ENCODE measurements at places on chromosomes 2 and 18.

- DNase-seq, result no peak
These were observed 73.2 kb downstream of the BCL11A start for GRCh38 chr2:60480089-60480773.

- DNase-seq, result no peak
These were observed 207.4 kb upstream of the NRP2 start for GRCh38 chr2:205474741-205475415.

GRCh38 chr2:230000118-230000841 is 68.4 kb downstream of the SLC16A14 start:
- no peak for DNase-seq

GRCh38 chr2:222301053-222301795 is 2.4 kb upstream of the PAX3 start:
- no peak for DNase-seq

- no peak for DNase-seq
These were observed 50.6 kb upstream of the DCC start for GRCh38 chr18:52289392-52289791.

GRCh38 chr2:16664809-16665747 is 556 bp downstream of the CYRIA start:
- no peak for DNase-seq

DNA sequence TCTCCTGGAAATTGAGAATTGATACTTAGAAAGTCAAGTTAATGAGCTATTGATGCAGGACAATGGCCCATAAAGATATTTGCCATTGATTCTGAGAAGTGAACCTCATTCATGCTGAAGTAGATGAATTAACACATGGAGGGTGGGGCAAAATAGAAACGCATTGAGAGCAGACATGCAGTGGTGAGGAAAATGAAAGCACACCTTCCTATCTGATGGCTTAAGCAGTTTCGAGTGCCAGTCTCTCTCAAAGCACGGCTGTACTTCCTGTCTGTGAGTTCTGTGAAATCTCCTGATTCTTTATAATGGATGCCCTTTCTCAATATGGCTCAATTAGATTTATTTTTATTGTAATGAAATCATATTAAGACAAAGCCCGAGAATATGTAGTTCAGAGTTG is 247.0 kb downstream of the TMX3 start:
- no peak for DNase-seq

DNA sequence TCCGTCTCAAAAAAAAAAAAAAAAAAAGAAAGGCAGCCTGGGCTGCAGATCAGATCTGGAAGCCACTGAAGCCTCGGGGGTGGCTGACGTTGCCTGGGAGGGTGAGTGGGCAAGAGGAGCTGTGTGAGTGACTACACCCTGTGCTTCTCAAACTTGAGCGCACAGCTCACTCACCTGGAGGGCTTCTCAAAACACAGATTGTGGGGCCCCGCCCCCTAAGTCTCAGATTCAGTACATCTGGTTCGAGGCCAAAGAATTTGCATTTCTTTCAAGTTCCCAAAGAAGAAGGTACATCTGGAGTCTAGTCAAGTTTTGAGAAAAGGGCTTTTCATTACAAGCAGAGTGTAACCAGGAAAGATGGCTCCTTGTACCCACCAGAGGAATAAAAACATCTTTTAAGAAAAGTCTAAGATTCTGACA is 97.7 kb upstream of the CAB39 start:
- no peak for DNase-seq

DNA sequence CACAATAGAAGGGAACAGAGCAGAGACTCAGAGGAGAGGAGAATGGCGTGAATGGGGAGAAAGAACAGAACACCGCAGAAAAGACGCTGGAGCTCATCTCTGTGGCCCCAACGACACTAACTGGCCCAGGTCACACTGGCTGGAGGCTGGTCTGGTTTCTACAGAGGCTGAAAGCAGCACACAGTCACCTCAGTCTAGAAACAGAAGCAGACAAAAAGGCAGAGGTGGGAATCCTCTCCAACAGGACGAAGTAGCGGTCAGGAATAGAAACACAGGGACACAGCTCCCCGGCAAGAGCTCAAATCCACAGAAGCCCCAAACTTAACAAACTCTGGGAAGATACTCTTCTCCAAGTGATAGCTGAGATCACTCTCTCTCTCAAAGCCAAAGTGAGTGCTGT is 9.2 kb downstream of the SLC66A2 start:
- DNase-seq, result no peak

- DNase-seq, result no peak
These were observed 16.3 kb upstream of the ARHGEF4 start for GRCh38 chr2:130820279-130820861.

GRCh38 chr2:27959496-27959895 is 69.0 kb downstream of the BABAM2 start:
- DNase-seq, result peak; percentile 43

- no peak for DNase-seq
These were observed 2.1 kb downstream of the KHK start for GRCh38 chr2:27088634-27089033.

DNA sequence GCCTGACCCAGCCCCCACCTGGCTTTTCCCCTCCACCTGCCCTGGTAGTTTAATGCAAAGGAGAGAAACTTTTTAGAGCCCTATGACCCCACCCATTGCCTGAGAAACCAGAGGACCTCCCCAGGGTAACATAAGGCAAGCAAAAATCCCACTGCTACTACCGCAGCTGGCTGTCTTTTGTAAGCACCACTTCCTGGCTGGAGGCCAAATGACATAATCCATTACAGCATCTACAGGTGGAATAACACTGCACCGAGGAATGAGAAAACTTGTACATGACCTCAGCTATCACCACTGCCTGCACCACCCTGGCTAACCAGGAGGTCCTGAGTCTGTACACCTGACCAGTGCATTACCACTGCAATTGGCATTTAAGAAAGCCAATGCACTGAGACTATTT is 149.6 kb upstream of the GALNT5 start:
- DNase-seq, result peak; percentile 11

GRCh38 chr2:888906-889566 is 61.6 kb upstream of the SNTG2 start:
- DNase-seq, result no peak

- DNase-seq, result no peak
These were observed 85.5 kb downstream of the AGPS start for GRCh38 chr2:177478029-177478428.

DNA sequence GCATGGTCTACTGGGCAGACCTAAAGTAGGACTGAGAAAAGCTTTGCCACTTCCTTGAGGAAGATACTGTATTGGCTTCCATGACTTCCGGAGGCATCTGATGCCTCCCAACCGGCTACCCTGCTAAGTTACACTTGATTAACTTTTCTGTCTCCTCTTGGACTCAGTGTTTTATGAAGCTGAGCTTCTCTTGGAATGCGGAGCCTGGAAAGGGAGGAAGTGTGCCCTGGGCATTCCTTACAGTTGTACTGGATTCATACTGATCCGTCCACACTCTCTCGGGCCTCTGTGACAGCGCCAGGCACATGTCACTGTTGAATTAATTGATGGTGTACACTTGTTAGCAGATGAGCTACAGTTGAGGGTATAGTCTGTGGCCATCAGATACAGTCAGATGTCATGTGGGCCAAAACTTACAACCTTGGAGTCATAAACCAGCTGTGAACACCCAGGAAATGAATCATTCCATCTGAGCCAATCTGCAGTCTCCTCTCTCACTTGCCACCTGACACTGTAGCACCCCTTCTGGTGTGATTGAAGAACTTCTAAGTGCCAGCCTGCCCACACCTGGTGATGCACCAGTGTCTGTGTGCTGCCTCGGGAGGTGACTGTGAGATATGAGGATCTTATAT is 122.5 kb downstream of the FHOD3 start:
- DNase-seq, result no peak

DNA sequence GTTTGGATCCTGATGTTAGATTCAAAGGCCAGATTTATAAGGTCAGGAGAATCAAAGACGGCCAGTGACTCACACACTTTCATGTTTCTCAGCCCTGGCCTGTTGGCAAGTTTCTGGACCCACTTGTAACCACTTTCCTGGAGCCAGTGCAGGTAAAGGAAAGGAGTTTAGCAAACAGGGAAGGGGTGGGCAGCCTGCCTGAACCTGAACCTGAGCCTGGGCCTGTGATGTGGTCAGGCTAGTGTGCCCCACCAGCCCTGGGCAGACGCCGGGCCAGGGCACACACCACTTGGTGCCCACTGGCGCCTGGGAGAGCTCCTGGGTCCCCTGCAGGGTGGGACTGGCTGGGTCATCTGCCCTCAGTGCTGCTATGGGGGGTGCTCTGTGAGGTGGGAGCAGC is 100.5 kb upstream of the SPRED2 start:
- no peak for DNase-seq

DNA sequence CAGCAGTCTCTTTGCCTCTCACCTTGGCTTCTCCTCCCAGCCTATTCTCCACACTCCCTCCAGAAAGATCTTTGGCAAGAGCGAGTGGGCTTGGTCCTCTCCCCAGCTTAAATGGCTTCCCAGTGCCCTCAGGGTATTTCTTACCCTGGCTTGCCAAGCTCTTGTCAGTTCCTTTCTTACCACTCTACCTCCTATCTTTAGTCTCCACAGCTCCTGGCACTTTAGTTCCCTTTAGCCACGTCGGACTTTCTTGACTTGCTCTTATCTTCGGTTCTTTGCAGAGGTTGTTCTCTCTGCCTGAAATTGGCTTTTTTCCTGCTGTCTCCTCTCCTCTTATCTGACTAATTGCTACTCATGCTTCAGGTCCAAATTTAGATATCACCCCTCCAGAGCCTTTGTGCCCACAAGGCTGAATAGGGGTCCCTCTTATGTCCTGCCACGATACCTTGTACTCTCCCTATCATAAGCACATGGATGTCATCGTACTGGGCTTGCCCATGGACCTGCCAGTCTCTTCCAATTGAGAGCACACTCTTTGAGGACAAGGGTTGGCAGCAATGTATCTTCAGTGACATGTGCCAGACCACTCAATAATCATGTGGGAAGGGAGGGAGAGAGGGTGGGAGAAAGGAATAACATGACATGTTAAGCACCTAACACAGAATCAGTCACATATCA is 131.7 kb upstream of the CTAGE1 start:
- DNase-seq, result no peak

DNA sequence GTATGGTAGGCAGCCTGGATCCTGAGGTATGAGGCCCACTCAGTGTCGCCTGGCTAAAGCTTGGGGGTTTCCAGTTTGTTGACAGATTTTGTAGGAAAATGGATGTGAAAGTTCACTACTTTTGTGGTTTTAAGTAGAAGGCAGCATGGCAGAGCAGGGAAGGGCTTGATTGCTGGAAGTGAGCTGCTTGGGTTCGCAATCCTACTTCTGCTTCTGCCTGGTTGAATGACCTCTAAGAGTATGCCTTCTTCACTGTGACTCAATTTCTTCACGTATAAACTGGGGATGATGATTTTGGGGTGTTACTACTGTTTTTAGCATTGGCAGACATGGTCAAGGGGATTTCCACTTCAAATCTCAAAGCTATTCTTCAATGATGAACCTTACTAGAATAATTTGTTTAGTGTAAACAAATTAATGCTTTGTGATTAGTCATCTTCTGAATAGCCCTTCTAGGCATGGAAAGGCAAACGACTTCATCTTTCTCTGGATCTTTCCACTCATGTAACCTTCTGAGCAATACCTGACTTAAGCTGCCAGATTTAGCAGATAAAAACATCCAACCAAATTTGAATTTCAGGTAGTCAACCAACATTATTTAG is 13.2 kb downstream of the BMP10 start:
- no peak for DNase-seq

DNA sequence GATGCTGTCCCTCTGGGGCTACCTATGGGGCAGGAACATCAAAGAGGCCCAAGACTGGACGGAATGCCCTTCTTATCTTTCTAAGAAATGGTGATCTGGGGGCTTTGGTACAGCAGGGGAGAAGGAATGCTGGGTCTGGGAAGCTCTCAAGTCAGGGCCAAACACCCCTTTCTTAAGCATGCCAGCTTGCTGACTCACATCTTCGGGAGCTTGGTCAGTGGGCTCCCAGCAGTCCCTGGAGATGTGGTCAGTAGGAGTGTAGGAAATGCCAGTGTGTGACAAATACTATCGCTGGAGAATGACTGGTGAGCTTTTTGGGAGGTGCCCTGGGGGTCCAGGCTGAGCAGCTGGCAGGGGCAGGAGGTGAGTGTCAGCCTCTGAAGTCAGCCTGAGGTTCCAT is 105.0 kb upstream of the CDC42EP3 start:
- DNase-seq, result peak; percentile 77

DNA sequence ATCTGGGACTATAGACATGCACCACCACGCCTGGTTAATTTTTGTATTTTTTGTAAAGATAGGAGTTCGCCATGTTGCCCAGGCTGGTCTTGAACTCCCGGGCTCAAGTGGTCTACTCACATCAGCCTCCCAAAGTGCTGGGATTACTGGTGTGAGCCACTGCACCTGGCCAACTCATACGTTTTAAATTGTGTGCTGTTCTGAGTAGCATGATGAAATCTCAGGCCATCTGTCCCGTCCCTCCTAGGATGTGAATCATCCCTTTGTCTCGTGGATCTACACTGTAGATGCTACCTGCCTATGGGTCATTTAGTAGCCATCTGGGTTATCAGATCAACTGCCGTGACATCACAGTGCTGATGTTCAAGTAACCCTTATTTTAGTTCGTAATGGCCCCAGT is 38.5 kb upstream of the RMP24 start:
- no peak for DNase-seq

DNA sequence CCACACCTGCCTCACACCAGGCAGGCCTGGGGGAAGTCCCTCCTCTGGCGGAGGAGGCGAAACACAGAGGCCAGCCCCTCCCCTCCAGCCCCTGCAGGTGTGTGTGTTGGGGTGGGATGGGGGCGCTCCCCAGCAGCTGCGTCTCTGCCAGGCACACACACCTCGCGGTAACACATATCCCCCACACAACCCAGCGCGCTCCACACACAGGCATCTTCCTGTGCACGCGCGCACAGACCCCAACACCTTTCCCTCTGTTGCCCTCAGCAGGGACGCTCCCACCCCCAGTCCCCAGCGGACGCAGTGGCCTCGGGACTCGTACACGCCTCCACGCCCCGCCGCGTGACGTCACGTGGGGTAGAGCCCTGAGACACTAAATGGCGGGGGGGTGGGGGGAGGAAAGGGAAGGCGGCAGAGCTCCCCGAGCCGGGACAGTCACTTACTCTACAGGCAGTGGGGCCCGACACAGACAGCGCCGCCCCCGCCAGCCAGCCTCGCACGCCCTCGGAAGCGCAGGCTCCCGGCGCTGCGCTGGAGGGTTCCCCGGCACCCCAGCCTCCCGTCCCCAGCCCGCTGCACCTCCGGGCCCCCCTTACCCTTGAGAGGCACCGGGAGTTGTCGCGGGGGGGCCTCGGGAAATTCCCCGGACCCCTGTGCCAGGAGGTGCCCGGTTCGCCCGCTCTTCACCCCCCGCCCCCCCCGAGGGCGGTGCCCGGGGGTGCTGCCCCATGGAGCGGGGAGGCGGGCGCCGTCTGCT is at the start of gene WNT10A:
Gene WNT10A, plus strand, starts transcription at position 751 of the 757 bp plus-strand sequence. CDS start 144 bp downstream, outside the sequence.
- DNase-seq, result no peak

DNA sequence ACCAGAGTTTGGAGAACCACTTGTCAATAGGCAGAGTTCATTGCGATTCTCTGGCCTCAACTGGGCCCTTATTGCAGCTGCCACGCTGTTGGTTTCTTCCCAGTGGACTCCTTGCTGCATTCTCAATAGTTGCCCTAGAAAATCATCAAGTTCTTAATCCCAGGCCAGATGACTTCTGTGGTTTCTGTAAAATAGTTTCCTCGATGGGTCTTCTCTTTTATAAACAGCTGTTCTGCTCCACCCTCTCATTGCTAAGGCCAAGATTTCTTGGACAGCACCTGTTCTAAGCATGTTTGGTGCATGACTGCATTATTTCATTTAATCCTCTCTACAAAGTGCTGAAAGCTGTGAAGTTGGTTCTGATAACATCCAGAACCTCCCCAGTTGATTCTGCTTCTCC is 131.0 kb downstream of the BCL2L11 start:
- peak; percentile 52 for DNase-seq
